ENCODE measurements at places on chromosomes 7 and 10.

GRCh38 chr10:71326464-71326881 lies 7.4 kb downstream of the SLC29A3 start:
- DNase-seq = no peak

DNA sequence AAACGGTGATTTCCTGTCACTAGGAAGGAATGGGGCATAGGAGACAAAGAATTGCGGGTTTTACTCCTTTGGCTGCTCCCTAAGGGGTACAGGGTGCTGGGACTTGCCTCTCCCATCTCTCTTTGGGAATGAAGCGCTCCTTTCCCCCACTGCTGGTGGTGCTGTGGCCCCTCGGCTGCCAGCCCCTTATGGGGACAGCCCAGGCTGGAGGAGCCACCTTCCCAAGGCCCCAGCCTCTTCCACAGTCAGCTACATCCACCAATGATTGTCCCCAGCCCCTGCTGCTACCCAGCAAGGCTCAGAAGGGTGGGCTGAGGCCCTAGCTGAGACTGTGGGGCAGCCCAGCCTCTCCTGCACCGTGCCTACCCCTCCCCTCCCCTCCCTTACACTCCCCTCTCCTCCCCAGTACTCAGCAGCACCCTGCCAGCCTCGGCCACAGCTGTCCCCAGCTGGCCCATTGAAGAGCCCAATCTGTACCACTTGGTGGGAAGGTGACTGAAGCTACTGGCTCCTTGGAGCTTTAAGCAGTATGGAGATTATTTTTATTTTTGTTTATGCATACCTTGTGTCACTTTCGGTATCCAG lies 19.0 kb downstream of the PRKAG2 start:
- DNase-seq = no peak

GRCh38 chr7:50497968-50498367 lies 47.8 kb upstream of the FIGNL1 start:
- DNase-seq = no peak

- no peak for DNase-seq
These were observed 14.0 kb upstream of the ZNF273 start for GRCh38 chr7:64888901-64889685.

DNA sequence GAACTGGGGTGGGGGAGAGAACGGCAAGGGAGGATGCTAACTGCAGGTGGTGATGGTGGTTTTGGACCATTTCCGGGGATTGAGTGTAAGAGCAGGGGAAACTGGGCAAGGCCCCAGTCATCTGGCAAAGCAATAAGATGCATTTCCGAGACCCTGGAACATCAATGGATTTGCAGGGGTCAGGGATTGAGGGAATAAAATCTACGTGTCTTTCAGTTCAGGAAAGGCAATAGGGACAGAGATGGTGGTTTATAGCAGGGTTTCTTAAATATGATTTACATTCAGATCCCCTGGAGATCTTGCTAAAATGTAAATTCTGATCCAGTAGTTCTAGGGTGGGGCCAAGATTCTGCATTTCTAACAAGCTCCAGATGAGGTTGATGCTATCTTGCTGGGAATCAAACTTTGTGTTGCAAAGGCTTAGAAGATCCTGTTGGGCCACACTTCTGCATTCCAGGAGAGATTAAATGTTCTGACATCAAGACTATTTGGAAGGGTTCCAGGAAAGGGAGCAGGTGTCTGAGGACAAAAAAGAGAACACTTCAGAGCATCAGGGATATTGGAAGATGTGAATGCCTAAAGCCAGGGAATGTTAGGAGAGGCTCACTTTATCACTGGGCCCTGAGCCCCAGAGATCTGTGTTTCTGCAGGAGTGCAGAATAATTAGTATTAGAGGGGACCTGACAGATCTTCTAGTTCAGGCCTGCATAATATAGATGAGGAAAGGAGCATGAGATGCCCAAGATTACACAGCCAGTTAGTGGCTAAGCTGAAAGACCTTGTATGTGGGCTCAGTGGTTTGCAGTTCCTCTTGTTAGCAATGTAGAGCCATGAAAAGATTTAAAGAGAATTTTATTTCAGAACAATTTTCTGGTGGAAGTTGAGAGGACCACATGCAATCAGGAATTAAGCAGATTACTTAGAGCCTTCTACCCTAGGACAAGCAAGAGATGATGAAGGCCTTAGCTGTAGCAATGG lies 32.4 kb downstream of the BLNK start:
- no peak for DNase-seq

- DNase-seq = no peak
These were observed 180.8 kb upstream of the SLC26A5 start for GRCh38 chr7:103626776-103627175.

GRCh38 chr10:122565766-122566206 lies 5.2 kb downstream of the DMBT1 start:
- peak; percentile 49 for DNase-seq

- DNase-seq = no peak
These were observed 181.6 kb upstream of the HDAC9 start for GRCh38 chr7:18313965-18314364.

- no peak for DNase-seq
These were observed 213.7 kb downstream of the TWIST1 start for GRCh38 chr7:18903695-18904094.

GRCh38 chr7:45968856-45969541 lies 47.9 kb upstream of the IGFBP3 start:
- DNase-seq = no peak

DNA sequence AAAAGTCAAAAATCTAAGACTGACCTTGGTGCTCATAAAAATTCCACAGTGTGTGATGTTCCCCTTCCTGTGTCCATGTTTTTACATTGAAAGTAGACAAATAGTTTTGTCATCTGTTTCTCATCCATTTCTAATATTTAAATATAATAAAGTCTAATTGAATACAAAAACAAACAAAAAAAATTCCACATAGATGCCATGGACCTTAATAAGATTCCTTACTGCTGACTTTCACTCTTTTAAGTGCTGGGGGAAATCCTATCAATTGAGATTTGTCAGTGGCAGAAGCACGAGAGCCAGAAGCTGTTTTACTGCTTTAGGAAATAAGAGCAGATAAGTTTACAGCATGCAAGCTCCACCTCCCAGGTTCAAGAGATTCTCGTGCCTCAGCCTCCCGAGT lies 310.0 kb downstream of the ABCA13 start:
- no peak for DNase-seq

DNA sequence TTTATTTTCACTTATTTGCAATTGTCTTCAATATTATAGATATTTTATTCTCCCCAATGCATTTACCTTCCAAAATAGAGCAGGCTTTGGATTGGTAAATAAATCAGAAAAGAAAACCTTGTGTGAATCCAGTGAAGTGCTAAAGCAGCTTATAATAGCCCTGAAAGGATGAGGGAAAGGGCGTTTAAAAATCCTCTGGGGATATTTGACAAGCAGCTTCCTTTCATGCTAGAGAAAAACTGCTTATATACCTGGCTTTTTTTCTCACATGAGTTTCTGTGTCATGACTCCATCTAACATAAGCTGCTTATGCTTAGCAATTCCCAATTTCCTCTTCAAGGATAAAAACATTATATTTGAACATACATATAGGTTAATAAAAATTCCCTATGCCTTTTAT lies 221.6 kb upstream of the SEMA3E start:
- no peak for DNase-seq

- DNase-seq = no peak
These were observed 181.2 kb upstream of the PRSS58 start for GRCh38 chr7:142438923-142439515.

DNA sequence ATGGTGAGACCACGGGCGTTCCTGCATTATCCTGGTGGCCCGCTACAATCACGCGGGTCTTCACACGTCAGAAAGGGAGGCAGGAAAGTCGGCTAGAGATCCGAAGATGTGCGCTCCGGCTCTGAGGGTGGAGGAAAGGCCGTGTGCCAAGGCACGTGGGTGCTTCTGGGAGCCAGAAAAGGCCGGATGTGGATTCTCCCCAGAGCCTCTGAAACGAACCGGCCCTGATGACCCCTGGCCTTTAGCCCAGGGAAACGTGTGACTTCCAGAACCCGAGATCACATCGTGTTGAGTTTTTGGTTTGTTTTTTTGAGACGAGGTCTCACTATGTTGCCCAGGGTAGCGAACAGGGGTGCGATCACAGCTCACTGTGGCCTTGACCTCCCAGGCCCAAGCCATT lies 244.2 kb downstream of the ELFN1 start:
- no peak for DNase-seq

GRCh38 chr7:55367283-55367840 lies 2.2 kb downstream of the LANCL2 start:
- DNase-seq = no peak

DNA sequence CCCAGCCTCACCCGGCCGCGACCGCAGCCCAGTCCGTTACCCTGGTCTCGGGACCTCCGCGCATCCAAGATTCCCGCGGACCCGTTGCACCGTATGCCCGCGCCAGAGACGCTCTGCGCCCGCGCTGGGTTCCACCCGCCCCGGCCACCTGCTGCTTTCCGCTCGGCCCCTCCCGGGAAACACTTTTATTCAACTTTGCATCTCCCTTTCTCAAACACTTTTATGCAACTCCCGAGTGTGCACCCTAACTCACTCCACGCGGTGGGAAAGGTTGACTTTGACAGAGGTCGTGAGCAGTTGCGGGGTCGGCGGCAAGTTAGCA lies at the start of gene ODAD2:
ODAD2 (minus strand) TSS at position 126 of the 322 bp plus-strand sequence. CDS start 3,937 bp downstream, outside the sequence.
- DNase-seq = no peak

GRCh38 chr7:20748853-20749252 lies 37.8 kb downstream of the SP8 start:
- DNase-seq = no peak

DNA sequence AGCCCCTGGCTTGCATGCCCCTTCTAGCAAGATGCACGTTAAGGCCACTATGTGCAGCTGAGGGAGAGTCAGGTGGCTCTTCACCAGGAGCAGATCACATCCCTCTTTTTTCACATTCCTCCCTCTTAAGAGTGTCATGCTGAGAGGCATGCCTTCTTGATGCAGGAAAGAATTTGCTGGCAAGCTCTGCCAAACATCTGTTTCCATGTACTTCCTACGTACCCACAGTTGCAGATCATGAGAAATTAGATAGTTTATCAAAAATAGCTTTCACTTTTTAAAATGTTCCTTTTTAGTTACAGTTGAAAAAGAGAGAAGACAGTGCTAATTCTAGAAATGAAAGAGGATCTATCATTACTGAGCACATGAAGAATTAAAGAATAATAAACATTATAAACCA lies 79.7 kb upstream of the ZNF722 start:
- DNase-seq = no peak

DNA sequence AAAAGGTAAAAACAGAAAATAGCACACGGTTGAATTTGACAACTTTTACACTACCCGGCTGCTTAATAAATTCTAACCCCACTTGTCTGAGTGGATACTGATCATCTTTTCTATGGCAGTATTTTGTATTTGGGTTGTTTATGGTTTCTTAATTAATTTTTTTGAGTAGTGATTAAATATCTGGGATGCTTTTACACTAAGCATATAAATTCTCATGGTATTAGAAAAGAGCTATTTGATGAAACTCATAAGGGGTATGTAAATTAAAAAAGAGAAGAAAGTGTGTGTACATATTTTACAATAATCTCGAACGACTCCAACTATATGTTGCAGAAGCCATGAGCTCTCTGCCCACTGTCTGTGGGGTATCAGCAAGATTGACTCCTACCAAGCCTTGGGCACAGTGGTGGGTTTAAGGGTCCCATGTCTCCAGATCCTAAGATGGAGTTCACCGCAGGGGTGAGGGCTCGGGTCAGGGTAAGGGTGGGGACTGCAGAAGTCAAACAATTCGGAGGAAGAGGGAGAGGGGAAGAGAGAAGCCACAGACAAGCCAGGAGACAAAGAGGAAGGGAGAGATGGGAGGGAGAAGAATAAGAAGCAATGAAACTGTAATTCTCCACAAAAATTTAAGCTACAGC lies 7.6 kb upstream of the HOXA13 start:
- DNase-seq = no peak

DNA sequence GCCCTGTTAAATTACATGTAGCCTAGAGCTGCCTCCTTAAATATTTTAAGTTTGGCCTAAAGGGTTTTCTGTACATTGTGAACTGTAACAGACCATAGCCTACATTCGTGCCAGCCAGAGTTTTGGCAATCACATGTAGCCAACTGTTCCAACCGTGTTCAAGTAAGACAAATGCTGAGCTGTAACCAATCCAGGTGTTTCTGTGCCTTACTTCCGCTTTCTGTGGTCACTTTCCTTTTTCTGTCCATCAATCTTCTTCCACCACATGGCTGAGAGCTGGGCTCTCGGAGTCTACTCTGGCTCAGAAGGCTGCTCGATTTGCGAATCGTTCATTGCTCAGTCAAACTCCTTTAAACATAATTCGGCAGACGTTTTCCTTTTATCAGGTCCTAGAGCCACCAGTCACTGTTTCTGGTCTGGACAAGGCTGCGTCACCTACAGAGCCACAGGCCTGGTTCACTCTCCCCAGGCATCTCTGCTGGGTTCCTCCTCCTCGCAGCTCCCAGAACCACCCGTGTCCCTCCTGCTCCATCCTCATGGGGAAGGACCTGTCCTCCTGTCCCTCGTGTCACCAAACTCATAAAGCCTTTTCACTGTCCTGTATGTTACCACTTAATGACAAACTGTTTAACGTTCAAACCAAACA lies 158.0 kb upstream of the RHEB start:
- DNase-seq = no peak

DNA sequence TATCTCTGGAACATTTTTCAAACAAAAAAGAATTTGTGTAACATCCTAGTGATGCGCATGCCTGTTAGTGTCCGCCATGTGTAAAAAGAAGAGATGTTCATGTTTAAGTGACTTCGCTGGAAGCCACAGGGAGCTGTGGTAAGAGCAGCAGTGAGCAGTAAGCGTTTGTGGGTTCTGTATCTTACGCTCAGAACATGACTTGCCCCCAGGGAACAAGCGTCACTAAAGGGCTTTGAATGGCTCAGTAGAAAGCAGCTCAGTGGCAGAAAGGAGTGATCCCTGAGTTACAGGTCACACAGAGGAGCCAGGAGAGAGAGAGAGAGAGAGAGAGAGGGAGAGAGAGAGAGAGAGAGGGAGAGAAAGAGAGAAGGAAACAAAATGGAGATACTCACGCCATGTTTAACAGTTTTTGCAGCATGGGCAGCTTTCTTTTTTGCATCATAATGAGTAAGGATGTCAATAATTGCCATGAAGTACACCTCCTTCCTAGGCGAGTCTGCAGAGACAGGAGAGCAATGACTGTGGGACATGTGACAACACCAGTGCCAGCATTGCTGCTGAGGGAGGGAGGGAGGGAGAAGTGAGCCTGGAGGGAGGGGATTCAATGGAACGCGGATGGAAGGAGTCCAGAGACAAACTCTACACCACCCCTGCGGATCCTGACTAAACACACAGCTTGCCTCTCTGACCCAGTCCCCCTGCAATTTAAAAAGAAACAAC lies 174.6 kb downstream of the PIP4K2A start:
- no peak for DNase-seq

Measured in epithelial cell of proximal tubule (primary cell).